ENCODE measurements at places on chromosomes 1 and 21.

- DNase-seq: no peak
These were observed 13.1 kb downstream of the ZP4 start for GRCh38 chr1:237877631-237878030.

- DNase-seq: no peak
These were observed 21.7 kb downstream of the ARV1 start for GRCh38 chr1:231000639-231001038.

- no peak for DNase-seq
These were observed 26.8 kb downstream of the TP73 start for GRCh38 chr1:3679098-3679555.

- no peak for DNase-seq
These were observed 166.9 kb downstream of the NCAM2 start for GRCh38 chr21:21165063-21165645.

GRCh38 chr1:15749399-15750291 is 7.3 kb downstream of the TMEM82 start:
- DNase-seq: no peak

DNA sequence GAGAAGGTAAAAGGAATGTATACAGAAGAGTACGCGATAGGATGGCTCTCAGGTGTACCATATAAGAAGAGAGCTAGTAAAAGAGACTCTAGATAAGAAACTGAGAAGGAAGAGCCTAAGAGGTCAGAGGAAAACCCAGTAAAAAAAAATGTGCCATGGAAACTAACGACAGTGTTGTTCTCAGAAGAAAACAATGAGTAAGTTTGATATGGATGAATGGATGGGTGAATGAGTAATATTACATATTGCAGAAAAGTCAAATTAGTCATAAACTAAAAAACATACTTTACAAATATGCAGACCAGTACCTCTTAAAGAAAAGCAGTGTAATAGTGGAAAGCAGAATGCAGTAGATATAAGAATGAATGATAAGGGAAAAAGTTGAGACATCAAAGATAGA is 316.2 kb downstream of the HMCN1 start:
- no peak for DNase-seq

- DNase-seq: no peak
These were observed 261.0 kb downstream of the RHOU start for GRCh38 chr1:228996281-228996680.

DNA sequence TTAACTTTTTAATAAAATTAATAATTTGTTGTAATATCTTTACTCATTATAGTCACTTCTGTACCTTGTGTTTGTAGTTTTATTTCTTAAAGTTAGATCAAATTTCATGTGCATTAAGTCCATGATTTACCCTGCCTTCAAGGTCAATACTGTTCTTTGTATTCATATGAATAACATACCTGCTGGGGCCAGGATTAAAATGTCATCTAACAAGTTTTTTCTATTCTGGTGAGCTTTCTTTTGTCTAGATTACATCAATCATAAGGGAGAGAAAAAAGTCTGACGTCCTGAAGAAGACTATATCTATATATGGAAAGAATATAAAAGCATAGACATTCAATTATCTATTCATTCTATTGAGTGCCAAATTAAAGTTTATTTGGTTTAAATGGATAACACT is 232.6 kb downstream of the COL11A1 start:
- DNase-seq: no peak

GRCh38 chr21:44723177-44724131 is 12.1 kb upstream of the TSPEAR start:
- no peak for DNase-seq

- DNase-seq: no peak
These were observed 21.9 kb downstream of the TLCD4 start for GRCh38 chr1:95139039-95139438.

DNA sequence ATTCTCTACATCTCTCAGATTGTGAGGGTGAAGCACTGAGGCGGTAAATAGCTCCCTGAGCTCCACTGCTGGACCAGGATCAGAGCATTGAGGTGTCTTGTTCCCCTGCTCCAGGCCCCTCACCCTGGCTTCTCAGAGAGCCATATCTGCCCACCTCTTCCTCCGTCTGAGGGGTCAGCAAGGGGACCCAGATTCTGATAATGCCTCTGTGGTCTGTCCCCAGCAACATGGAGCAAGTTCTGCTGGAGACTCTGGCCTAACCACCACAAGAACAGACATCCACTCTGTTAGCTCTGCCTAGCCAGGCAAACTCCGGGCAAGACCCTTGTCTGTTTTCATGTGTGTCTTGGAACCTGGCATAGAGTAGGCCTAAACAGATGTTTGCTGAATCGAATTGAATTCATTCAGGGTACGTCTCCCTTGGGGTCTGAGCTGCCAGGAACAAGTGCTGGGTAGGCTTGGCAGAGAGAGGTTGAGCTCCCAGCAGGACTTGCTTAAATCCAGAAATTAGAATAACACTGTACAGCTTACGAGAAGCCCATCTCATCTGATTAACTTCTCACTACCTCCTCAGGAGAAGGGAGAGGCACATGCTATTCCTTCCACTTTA is 2.3 kb downstream of the TRAF5 start:
- DNase-seq: no peak

Data from esophagus squamous epithelium (tissue), 5 donors.